D721Med (cell line): ENCODE measurements at places on chromosomes 4 and X.

DNA sequence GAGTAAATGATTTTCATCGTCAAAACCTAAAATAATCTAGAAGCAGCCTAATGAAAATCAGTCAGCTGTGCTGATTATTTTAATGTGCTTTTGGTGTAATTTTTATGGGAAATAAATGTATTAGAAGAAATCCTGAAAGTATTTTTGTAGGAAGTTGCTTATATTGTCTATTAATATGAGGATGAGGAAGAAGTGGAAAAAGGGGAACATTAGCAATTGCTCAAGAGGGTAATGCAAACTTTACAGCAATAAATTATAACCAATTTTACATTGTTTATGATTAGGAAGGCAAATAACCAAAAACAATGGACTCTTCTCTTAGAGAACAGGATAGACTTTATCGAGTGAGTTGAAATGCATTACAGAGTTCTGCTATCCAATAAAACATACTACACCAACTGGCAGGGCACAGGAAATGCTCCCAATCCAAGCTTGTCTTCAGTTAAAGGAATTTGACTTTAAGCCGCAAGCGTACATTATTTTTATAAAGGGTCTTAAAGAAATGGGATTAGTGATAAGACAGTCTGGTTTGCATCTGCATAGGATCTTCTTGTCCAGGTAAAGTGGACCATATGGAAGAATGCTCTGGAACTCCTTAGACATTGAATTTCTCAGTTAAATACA is 374.8 kb downstream of the PDGFC start:
- DNase-seq, result no peak

DNA sequence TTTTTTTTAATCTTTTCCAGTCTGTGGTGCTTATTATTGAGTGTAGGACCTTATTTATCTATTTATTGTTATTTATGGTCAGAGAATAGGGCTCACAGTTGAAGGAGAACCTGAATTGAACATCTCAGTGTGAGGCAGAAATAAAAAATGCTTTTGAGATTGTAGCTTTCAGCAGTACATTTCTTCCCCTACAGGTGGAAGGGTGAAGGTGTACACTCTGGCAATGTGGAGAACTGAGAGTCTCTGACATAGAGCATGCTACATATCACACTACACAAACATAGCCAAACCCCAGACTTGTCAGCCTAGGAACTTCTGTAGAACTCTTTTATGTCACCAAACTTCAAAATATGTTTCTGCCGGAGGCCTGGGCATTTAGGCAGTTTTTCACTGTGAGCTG is 140.2 kb downstream of the STIM2 start:
- DNase-seq, result no peak

- no peak for DNase-seq
These were observed 958.8 kb downstream of the PCDH18 start for GRCh38 chr4:136573460-136573859.

DNA sequence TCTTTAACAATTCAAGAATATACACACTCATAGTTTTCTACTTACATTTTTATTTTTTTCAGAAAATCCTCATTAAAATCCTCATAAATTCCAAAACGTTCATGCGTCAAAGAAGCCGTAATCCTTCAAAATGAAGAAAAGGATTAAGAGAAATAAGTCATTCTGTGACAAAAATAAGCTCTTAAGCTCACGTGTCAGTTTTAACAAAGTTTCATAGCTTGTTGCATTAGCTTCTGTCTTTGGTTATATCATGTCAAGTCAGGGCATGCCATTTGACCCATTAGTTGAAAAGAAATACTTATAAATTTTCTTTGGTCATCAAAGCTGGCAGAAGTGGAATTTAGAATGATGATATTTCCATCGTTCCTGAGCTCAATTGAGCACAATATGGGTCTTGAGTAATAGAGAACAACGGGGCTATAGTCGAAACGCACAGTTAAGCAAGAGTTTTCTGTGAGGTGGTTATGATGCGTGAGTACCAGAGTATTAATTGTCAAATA is 185.2 kb upstream of the CTSO start:
- DNase-seq, result no peak

- DNase-seq, result no peak
These were observed 27.5 kb upstream of the ABCG2 start for GRCh38 chr4:88185906-88186305.

DNA sequence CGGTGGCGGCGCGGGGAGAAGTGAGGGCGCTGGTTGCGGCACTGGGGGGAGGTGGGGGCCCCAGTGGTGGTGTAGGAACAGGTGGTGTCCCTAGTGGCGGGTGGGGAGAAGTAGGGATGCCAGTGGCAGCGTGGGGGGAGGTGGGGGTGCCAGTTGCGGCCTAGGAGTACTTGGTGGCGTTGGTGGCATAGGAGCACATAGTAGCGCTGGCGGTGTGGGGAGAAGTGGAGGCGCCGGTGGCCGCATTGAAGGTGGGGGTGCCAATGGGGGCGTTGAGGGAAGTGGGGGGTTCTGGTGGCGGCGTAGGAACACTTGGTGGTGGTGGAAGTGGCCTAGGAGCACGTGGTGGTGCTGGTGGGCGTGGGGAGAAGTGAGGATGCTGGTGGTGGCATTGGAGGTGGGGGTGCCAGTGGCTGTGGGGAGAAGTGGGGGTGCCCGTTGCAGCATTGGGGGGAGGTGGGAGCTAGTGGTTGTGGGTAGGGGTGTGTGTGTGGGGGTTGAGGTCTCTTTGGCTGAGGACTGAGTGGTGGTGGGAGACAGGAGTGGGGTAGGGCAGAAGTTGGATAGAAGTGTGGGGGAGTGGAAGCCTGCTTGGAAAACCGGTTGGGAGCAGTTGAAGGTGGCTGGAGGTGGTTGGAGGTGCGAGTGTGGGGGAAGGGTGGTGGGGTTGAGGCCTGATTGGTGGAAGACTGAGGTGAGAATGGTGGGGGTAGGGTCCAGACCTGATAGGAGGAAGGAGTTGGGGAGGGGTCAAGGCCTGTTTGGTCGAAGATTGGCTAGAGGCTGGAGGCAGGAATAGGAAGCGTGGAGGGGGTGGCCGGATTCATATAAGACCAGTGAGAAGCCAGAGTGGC is 1.1 kb downstream of the GCNA start:
- no peak for DNase-seq

GRCh38 chr4:136103616-136104015 is 1428.7 kb downstream of the PCDH18 start:
- no peak for DNase-seq

- DNase-seq, result no peak
These were observed 25.4 kb downstream of the AP1S2 start for GRCh38 chrX:15829217-15829616.

DNA sequence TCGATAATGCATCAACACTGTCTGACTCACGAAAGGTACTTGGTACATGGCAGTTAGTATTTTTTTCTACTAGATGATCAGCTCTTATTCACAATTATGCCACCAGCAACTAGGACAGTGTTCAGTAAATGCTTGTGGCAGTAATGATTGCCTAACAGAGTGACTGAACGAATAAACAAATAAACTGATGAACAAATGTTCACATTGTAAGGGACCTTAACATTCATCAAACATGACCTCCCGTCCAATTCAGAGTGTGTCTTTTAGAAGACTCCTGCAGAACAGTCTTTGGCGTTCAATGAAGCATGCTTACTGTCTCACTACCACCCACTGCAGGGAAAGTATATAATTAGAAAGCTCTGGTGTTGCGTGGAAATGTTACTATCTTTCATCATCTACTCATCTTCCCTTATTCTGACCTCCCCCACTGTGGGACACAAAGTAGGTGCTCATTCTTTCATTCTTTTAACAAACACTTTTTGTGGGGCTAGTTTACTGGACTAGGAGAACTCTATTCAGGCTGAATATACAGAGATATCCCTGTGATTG is 319.3 kb downstream of the RAB28 start:
- DNase-seq, result no peak

DNA sequence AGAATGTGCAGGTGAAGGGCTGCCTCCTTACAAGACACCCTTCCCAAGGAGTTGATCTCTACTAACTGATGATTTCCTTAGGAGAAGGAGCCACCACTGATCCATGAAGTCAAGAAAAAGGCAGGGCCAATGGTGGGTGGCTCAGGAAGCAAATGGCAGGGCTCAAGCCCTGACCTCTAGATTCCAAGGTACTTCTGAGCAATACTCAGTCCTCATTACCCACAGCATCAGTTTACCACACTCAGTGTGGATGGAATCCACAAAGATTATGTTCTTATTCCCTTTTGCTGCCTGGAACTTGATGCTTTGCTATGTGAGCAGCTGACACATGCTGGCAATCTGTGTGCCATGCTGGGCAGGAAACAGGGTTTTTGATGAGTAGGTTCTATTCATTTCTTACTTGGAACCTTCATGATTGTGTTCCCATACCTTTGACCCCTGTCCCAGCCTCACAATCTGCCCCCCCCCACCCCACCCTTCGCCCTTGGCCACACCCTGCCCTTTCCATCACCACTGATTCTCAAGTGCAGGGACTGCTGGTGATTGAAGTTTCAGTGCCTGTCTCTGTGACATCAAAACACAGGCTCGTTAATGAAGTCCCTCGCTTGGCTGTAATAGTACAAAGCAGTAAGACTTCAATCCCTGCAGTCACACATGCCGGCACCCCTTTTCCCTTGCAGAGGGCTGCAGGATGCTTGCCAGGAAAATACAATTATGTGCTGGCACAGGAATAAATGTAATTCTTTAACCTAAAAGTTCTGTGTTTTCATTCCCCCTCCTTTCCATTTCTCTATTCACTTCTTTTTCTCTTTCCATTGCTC is 135.6 kb upstream of the GPC4 start:
- no peak for DNase-seq

- DNase-seq, result no peak
These were observed 457 bp downstream of the TFE3 start for GRCh38 chrX:49042581-49043219.

- no peak for DNase-seq
These were observed 293.3 kb downstream of the ADGRL3 start for GRCh38 chr4:61493470-61493869.
